ELR (cell line): ENCODE measurements at places on chromosomes 11 and 22.

GRCh38 chr11:83374311-83374710, 88.1 kb upstream of the CCDC90B start:
- DNase-seq, result no peak

DNA sequence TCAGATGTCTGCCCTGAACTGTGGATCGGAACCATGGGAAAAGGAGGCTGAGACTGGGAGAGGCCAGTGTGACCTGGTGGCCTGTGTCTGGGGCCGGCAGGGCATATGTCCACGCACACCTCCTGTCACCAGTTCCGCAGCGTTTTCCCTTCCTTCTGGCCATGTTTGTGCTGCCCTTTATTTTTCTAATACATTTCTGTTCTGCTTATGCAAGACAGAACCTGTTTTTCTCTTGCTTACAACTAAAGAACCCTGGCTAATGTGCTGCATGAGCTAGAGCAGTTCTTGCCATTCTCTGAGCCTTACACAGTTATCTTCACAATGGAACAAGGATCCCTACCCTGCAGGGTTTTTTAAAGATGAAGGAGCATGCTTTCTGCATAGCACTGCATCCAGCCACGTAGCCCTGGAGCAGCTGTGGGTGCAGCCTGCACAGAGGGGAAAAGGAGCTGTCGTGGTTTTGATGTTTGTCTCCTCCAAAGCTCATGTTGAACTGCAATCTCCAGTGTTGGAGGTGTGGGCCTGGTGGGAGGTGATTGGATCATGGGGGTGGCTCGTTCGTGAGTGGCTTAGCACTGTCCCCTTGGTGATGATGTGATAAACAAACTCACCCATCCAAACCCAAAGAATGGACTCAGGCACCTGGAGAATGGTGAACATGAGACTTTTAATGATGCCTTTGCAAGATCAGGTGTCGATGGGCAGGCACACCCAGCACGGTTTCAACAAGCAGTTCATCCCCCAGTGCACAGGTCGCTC, 84.8 kb upstream of the SHANK2 start:
- DNase-seq, result no peak

DNA sequence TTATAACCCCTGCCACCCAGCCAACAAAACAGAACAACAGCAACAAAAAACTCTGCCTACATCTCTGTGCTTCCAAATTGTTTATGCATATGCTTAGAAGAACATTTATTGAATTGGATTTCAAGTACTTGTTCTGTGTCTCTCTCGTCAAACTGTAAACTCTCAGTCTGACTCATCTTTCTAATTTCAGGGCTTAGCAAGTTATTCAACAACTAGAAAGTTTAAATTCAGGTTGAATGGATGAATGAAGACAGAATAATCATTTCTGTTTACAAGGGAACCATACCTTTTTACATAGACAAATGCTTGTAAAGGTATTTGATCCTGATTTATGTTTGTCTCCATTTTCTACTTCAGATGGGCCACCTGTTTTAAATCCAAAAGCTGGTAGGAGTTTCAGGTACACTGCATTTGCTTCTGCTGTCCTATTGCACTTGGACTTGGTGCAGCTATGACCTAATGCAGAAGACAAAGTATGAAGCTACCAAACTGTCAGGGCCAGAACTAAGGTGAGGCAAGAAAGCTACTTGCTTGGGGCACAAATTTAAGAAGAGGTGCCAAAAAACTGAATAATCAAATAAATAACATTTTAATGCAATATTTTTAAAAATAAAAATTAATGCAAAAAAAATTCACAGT, 1.6 kb upstream of the FBXO3 start:
- DNase-seq, result peak; percentile 21

DNA sequence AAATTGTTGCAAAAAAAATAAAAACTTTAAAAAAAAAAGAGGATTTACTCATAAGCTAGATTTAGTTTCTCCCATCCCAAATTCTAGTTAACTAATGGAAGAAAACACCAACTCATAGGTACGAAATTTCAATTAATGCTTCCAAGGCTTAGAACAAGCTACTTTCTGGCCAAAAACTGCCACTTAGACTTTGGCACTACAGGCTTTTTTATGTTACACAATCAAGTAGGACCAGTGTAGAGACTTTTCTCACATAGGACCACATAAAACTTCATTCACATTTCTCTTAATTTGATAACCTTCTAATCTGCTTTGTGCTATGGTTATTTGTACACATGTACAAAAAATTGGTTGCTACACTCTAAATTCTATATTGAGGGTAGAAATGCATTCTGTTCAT, 3.1 kb downstream of the ST13 start:
- DNase-seq, result no peak

DNA sequence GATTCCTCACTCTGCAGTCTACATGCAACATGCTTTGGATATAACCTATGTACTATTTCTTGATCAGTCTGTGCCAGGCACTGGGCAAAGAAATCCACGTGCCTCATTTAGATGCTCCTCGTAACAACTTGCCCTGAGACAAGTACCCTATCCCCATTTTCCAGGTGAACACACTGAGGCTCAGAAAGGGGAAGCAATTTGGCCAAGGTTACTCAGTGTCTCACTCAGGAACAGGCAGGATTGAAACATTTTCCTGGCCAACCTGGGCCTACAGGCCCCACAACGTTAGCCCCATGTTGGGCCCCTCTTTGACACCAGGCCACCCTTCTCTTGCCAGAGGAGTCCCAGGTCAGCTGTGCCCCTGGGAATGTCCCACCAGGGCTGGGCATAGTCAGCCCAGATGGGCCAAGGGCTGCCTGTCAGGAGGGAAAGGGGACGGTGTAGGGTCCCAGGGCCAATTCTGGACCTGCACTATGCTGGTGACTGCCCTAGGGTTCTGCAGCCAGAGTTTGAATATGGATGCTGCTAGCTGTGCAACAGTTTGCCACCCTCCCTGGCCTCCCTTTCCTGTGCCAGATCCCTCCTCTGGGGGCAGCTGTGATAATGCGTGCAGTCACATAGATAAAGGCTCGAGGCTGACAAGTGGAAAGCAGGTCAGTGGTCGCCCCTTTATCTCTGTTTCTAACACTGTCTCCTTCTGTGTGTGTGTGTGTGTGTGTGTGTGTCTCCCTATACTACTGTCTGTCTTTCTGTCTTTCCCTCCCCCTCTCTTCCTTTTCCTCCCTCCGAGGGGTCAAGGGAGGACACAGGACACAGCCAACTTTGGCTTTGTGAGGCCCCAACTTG, 10.4 kb upstream of the EMID1 start:
- DNase-seq, result no peak

GRCh38 chr11:12801976-12802375, 127.8 kb downstream of the TEAD1 start:
- DNase-seq, result peak; percentile 59

DNA sequence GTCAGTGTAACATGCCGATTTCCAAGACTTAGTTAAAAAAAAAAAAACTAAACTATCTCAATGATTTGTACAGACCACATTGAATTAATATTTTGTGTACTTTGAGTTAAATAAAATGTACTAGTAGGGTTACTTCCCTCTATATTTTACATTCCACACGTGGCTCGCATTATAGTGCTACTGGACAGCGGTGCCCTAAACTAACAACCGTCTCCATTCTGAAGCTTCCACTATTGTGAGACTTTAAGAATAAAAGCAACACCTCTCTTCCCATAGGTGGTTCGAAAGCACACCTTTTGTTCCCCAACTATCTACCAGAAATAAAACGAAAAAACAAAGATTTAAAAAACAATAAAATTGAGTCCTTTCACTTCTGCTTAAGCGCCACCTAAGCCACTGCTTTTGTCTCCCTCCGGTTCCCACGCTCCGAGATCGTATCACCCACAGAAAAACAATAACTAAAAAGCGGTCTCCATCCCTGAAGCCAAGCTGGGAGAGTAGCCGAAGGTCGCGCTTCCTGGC, 380 bp upstream of the TTC17 start:
- DNase-seq, result peak; percentile 17

DNA sequence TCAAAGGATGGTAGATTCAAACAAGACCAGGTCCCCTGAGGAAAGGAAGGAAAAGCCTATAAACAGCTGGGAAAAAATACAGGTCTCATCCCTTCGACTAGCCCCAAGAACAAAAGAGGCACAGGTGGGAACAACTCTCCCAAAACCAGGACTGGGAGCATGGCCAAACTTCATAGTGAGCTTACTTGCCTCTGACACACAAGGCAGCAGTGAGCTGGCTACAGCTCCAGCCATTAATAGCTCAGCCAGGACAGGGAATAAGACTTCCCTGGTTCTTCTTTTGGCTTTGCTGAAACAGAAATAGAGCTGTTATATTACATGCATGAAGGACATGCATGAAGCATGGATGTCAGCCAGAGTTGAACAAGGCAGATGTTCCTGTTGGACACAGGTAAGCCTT, at the start of gene OR10A2:
OR10A2 (plus strand) TSS at position 97 of the 400 bp plus-strand sequence. CDS start 6,698 bp downstream, outside the sequence.
- no peak for DNase-seq

DNA sequence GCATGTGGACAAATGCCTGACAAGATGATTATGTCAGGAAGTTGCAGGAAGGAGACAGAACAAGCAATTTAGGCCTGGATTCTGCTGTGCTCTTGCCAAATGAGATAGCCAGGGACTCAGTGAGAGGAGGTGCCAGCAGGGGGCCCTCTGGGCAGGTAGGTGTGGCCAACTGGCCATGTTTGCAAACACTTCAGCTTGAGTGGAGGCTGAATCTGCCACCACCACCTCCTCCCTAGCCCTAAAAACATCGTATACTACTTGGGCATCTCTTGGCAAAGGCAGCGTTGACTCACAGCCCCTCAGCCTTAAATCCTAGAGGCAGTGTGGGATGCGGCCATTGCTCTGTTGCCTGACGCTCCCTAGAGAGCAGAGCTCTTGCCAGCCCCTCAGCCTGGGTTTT, 95.1 kb upstream of the PLET1 start:
- peak; percentile 44 for DNase-seq

- DNase-seq, result no peak
Measured at GRCh38 chr11:87361891-87362290, 324.2 kb downstream of the TMEM135 start.

- no peak for DNase-seq
Measured at GRCh38 chr11:122900587-122901202, 18.1 kb downstream of the JHY start.

GRCh38 chr11:117457031-117457785, 129.6 kb downstream of the CEP164 start:
- DNase-seq, result no peak

GRCh38 chr22:39893526-39893925, at the start of gene ENTHD1:
ENTHD1 (minus strand) TSS chr22:39893760; CDS start chr22:39887748, 6,012 bp downstream.
- no peak for DNase-seq

GRCh38 chr22:33756508-33756949, 163.7 kb downstream of the LARGE1 start:
- no peak for DNase-seq

- no peak for DNase-seq
Measured at GRCh38 chr22:29231971-29232959, 26.6 kb downstream of the EMID1 start.

- DNase-seq, result no peak
Measured at GRCh38 chr11:95674657-95675358, 114.8 kb downstream of the FAM76B start.

GRCh38 chr11:70521475-70522308, 123.4 kb downstream of the CTTN start:
- DNase-seq, result no peak

DNA sequence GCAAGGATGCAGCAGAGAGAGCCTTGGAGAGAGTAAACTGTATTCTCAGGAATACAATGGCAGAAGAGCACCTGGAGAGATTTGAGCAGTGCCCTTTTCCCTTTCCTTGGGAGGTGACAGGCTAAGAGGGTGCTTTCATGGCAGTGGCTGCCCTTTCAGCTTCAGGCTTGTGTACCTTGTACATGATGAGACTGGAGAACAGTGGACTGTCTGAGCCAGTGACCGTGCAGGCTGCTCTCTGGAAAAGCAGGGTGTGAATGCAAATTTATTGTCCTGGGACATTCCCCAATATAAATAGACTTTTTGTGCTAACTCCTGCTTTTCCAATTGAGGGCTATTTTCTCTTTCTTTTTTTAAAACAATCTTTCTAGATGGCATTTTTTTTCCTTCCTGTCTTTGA, 99.3 kb downstream of the TRIM44 start:
- DNase-seq, result no peak

- no peak for DNase-seq
Measured at GRCh38 chr11:61652135-61652534, 28.1 kb upstream of the DAGLA start.

- DNase-seq, result no peak
Measured at GRCh38 chr11:41872426-41872825, 413.0 kb upstream of the LRRC4C start.

DNA sequence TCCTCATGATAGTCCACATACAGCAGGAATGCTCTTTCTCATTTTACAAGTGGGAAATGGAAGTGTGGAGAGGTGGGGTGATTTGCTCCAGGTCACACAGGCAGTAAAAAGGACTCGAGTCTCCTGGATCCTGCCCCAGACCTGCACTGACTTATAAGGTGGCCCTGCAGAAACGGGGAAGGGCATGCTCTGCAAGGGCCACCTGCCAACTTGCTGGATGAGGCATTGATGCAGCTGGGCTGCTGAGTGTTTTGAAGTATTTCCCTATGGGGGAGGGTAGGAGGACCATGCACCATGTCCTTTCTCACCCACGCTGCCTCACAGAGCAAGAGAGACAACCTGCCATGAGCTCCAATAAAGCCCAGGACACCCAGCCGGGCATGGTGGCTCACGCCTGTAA, 36.9 kb downstream of the OR6Q1 start:
- no peak for DNase-seq

- DNase-seq, result no peak
Measured at GRCh38 chr22:18035751-18036150, 11.4 kb upstream of the MICAL3 start.

GRCh38 chr11:40241524-40242051, 1217.9 kb downstream of the LRRC4C start:
- no peak for DNase-seq

DNA sequence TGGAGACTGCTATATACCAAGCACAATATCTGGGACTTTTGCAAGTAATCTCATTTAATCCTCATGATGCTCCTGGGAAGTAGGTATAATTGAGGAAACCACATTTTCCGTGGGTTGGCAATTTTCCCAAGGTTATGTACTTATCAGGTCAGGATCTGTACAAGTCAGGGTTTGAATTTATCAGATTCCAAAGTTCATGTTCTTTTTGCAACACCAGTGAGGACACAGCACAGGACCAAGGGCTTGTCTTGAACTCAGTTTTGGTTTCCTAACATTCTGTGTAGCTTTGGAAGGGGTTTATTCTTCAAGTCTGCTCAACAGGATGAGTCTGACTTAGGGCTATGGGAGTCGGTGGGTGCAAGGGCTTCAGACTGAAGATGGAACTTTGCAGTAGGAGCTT, 30.4 kb downstream of the INSC start:
- no peak for DNase-seq

- no peak for DNase-seq
Measured at GRCh38 chr11:95991101-95991500, 67.2 kb upstream of the MTMR2 start.

GRCh38 chr11:124656774-124657630, 16.5 kb downstream of the SIAE start:
- DNase-seq, result no peak
